Frontal cortex (tissue), 4 donors: ENCODE measurements at places on chromosomes 7 and 10. TPM values are rescaled to one million over a fixed set of nuclear protein-coding genes. Genes with fewer than 3 reads are reported as not detected.

The ANKRD2 gene
- total RNA-seq, result not detected

The SEMA3D gene
- total RNA-seq, result 3.7 TPM

The ARMC3 gene
- 3.3 TPM for total RNA-seq

The TNPO3 gene
- 101 TPM for total RNA-seq

The TUBAL3 gene
- not detected for total RNA-seq

The ELOVL3 gene
- not detected for total RNA-seq

The TMEM139 gene
- not detected for total RNA-seq

The OR6V1 gene
- not detected for total RNA-seq

The CCZ1B gene
- 117 TPM for total RNA-seq

The SMO gene
- total RNA-seq, result 8.6 TPM

The SFTPA2 gene
- total RNA-seq, result not detected

The PRLHR gene
- total RNA-seq, result 2.4 TPM

The BMS1 gene
- 12.6 TPM for total RNA-seq

The SHH gene
- total RNA-seq, result 1.6 TPM

The FXYD4 gene
- total RNA-seq, result not detected

The ADCY1 gene
- total RNA-seq, result 92.1 TPM

The TCAF2 gene
- total RNA-seq, result under 0.01 TPM

The ZNF25 gene
- total RNA-seq, result 66.0 TPM

The PCDH15 gene
- 6.1 TPM for total RNA-seq

The INTS15 gene
- total RNA-seq, result 22.4 TPM

The CXCL12 gene
- 13.9 TPM for total RNA-seq

The UPK3BL1 gene
- 9.0 TPM for total RNA-seq

The CUL2 gene
- total RNA-seq, result 40.4 TPM

The HOXA11 gene
- not detected for total RNA-seq

The FAM237B gene
- total RNA-seq, result under 0.01 TPM
